Upper lobe of right lung (tissue), 1 donor: ENCODE measurements at places on chromosomes 11 and 22.

GRCh38 chr11:78227921-78228320, 39.2 kb downstream of the USP35 start:
- no peak for DNase-seq

DNA sequence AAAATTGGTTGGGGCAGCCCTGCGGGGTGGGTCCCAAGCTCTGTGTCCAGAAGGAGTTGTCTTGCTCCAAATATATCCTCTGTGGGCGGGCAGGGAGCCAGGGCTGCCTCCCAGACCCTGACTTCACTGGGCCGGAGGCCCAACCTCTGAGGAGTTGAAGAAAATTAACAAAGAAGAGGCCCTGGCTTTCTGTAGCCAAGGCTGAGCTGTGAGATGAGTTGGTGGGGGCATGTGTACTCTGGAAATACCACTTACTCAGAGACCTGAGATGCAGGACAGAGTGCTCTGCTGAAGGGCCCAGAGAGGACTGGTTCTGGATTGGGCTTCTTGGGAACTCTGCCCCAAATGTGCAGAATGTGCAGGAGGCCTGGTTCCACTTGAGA, 96.3 kb downstream of the SWAP70 start:
- peak; percentile 73 for DNase-seq

DNA sequence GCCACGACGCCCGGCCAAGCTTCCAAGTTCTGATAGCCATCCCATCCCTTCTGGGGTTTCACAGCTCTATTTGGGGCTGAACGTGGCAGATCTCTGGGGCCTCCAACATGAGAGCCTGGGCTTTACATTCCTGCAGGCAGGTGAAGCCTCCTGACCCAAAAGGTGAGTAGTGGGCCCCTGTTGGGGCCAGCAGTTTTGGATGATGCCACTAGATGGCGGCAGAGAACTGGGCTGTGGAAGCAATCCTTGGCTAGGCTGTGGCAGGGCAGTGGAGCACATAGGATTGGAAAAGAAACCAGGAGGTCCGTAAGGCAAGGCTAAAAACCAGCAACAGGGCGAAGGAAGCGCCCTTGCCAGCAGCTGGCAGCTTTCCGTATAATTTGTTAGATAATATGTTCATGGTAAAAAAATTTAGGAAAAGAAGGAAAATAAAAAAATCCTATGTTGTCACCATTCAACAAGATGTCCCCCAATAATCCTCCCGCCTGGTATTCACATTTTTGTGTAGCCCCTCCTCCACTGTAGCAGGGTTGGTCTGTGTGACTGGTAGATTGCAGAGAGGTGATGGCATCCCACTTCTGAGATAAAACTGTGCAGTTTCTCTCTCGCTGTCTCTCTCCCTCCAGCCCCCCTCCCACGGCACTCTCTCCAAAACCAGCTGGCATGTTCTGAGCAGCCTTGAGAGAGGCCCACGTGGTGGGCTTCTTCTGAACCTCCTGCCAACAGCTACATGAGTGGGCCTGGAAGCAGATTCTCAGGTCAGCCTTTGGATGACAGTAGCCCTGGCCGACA, 43.6 kb upstream of the OR4B1 start:
- peak; percentile 72 for DNase-seq

GRCh38 chr11:18457450-18457849, 1.8 kb downstream of the LDHAL6A start:
- no peak for DNase-seq

- DNase-seq: no peak
These were observed 19.8 kb downstream of the PRMT3 start for GRCh38 chr11:20407344-20407743.

DNA sequence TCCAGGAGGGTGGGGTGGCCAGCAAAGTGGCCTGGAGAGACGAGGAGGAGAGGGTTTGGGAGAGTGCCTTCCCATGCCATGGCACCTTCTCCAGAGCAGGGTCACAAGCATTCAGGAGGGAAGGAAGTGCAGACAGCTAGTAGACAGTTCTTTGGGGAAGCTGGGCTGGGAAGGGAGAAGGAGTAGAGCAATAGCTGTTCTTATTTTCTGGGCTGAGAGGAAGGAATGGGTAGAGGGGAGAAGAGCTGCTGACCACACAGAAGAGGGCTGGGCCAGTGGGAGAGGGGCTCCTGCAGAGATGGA, 14.8 kb upstream of the PICK1 start:
- DNase-seq: no peak

- DNase-seq: no peak
These were observed 19.0 kb upstream of the TP53AIP1 start for GRCh38 chr11:128961645-128962044.

- DNase-seq: no peak
These were observed 2.3 kb downstream of the PACSIN3 start for GRCh38 chr11:47183969-47184368.

GRCh38 chr11:79232346-79232745, 208.5 kb downstream of the TENM4 start:
- no peak for DNase-seq

GRCh38 chr11:103110391-103110790, 1.2 kb downstream of the DYNC2H1 start:
- DNase-seq: no peak

GRCh38 chr22:38065539-38065938, 8.3 kb downstream of the PICK1 start:
- no peak for DNase-seq

- DNase-seq: no peak
These were observed 414.1 kb downstream of the BRD1 start for GRCh38 chr22:49413551-49413950.

DNA sequence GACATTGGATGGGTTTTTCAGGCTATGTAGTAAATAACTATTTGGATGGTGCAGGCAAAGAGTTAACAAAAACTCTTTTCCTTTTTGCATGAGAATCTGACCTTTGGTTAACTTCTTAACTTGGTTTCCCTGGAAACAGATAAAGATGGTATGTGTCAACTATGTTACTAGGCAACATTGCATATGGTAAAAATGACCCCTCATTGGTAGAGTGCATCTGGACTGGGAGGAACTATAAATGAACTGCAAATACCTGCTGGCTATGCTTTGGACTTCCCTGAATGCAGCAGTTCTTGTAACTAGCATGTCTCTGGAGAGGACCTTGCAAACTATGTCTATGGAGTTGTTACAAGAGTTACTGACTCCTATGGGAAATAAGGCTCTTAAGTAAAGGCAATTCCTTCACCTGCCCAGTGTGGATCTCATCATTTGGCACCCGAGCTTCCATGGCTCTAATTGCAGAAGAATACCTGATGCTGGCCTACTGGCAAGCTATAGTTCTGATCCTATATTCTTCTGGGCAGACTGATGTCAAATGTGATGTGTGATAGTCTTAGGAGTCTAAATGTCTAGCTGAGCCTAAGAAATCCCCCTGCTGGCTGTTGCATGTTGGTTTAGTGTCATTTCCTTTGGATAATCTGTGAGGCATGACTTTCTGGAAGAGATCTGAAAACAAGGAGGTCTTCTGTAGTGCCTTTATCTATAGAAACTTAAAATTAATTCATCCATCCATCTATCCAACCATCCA, 126.7 kb upstream of the MTMR2 start:
- DNase-seq: no peak

DNA sequence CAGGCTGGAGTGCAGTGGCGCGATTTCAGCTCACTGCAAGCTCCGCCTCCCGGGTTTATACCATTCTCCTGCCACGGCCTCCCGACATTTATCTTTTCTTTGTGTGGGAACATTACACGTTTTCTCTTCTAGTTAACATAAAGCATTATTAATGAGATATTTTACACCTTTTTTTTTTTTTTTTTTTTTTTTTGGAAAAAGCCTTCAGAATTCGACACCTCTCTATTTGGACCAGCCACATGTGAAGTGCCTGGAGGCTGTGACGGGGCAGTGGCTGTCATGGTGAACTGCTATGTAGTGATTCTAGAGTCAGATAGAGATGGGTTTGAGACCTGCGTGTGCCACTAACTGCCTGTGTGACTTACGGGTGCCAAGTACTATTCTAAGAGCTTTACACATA, 64.3 kb downstream of the SMIM38 start:
- DNase-seq: no peak

DNA sequence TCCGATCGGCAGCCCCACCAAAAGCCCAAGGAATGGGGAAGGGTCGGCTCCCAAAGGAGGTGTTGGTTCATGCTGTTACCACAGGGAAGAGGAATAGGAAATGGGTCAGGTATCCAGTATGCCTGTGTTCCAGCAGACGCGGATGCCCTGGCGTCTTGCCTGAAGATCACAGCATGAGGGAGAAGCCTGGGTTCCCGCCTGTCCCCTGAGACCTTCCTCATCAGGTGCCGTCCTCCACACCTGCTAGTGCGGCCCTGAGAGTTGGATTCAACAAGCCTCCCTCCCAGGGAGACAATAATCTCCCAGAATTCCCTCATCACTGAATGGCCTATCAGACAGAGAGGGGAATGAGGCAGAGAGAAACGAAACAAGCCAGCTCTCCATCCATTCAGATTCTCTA, 92.2 kb downstream of the SPATA19 start:
- no peak for DNase-seq

DNA sequence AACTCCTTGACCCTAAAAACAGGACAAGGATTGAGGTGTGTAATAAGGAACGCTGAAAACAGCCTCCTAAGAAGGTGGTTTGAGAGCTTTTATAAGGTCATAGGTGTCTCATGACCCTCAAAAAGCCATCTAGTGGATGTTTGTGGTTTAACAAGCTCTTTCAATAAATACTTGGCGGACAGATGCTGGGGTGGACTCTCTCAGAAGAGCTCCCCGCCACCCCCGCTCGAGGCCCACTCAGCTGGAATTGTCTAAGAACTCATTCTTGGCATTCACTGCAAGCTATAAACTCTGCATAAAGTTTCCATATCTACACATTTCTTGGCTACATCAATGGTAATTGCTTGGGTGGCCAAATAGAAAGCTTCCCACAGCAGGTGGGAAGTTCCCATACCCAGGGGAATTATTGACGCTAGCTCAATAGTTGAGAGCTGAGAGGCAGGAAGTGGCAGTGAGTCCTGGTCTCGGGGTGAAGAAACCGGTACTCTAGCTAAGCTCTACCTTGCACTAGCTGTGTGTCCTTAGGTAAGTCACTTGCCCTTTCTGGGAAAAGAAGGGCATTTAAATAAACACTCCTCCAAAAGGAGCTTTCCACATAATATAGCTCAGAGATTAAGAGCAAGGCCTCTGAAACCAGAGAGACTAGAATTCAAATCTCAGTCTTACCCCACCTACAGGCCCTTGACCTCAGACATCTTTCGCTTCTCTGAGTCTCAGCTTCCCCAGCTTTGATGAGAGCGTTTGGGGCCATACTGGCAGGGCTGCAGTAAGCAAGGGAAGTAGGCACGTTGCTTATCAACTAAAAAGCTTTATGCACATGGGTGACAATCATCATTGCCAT, 6.4 kb downstream of the MS4A15 start:
- DNase-seq: peak; percentile 59

- no peak for DNase-seq
These were observed 14.0 kb upstream of the TYR start for GRCh38 chr11:89163686-89164085.

- no peak for DNase-seq
These were observed 7.7 kb upstream of the MALAT1 start for GRCh38 chr11:65491163-65491465.

GRCh38 chr11:126874276-126874675, 126.3 kb downstream of the KIRREL3 start:
- DNase-seq: no peak

- no peak for DNase-seq
These were observed 83.3 kb downstream of the GGT1 start for GRCh38 chr22:24686280-24686679.

- no peak for DNase-seq
These were observed 201.4 kb downstream of the ADAMTS15 start for GRCh38 chr11:130649801-130650200.

- no peak for DNase-seq
These were observed 126.1 kb downstream of the BRD1 start for GRCh38 chr22:49701380-49702067.

DNA sequence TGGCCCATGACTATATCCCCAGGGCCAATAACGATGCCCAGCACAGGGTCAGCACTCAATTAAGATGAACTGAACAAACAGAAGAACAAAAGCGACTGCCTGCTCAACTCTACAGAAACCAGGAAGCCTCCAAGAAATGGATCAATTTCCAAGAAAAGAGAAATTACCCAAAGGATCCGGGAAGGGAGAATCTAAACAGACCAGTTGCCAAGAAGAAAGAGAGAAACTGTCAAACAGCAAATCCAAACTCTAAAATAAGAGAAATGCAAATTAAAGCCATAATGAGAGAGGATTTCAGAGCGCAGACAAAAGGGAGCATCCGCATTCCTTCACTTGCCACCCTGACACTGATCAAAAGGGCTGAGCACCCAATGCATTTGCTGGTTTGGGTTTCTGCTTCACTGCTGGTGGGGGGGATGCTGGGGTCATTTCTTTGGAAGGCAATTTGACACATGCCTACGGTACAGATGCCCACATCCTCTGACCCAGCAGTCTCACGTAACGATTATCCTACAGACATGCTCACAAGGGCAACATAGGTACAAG, 37.7 kb upstream of the RFPL3 start:
- no peak for DNase-seq

- peak; percentile 96 for DNase-seq
These were observed at the start of gene TYMP for GRCh38 chr22:50529897-50530579. Gene TYMP (minus strand): TSS chr22:50530012. CDS start chr22:50529709, 303 bp downstream.

GRCh38 chr11:64208086-64208795, 1.7 kb downstream of the FERMT3 start:
- no peak for DNase-seq

DNA sequence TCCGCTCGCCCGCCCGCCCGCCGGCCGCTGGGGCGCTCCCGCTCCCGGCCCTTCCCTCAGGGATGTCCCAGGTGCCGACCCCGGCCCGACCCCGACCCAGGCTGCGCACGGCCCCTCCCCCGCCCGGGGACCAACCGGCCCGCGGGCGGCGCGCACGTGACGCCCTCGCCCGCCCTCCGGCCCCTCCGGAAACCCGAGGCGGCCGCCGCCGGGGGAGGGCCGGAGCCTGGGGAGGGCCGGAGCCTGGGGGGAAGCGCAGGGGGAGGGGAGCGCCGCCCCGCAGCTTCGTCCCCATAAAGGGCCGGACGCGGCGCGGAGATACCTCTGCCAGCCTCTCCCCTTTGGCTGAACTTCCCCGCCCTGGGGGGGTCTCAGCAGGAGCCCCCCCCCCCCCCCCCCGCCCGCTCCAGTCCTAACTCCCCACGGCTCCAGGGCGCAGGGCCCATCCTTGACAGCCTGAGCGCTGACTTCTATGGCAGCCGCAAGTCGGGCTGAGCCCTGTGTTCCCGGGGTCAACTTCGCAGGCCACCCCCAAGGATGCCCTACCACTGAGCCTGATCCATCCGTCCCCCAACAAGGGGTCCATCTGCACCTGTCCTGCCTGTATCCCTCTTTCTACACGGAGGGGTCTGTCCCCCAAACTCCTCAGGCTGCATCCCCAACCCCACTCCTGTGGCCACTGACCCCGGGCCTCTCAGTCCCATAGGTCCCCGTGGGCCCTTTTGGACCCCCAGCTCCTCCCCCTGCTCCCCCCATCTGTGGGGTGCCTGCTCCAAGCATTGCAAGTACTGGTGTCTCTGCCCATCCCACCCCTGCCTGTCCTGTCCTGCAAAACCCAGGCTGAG, at the start of gene MAPK12:
Gene MAPK12, minus strand, starts transcription at position 69 of the 845 bp plus-strand sequence. CDS start 174 bp downstream, outside the sequence.
- no peak for DNase-seq

DNA sequence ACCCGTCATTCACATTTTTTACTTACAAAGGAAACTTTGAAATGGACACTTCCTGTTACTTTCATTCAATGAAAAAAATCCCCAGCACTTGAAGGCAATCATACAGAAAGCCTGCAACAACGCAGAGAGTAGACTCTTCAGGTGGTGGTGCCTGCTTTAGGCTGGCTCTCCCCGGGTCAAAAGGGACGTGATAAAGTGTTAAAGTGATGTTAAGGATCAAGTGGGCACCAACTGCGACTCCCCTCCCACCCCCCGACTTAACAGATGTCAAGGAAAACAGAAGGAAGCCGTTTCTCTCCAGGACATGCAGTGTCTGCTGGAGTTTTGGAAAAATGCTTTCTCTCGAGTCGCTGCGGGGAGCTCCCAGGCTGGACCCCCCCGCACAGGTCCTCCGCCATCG, 414 bp upstream of the PNPLA3 start:
- no peak for DNase-seq
